AG04450 (cell line): ENCODE measurements at places on chromosomes 12 and 14.
A peak's percentile ranks its signal among the peaks of the same experiment; 100 is the strongest.

DNA sequence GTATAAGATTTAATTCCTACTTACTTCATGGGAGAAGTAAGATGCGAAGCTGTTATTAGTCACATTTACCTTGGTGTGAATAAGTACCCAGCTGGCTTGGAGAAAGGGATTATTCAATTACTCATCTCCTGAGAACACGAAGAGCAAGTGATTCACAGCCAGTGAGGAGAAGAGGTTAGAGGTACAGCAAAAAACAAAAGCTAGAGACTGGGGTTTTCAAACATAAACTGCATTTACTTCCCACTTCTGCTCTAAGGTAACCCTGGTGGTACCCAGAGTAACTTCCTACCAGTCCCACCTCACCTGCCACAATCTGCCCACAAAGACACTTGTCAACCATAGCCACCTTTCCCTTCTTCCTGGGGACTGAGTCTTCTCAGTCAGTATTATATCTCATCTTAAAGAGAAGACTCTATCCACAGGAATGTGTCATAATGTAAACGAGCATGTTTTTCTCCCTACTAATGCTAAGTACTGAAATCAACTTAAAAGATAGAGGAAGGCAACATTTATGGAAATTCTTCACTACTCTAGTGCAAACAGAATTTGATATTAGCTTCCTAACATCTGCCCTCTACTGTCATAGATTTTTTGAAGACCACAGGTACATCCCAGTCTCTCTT, 6.0 kb upstream of the IL22 start:
- no peak for DNase-seq

- DNase-seq, result no peak
Measured at GRCh38 chr12:50971946-50972345, 19.6 kb downstream of the HIGD1C start.

- no peak for DNase-seq
Measured at GRCh38 chr12:123427036-123427769, 9.3 kb downstream of the RILPL2 start.

- peak; percentile 6 for DNase-seq
Measured at GRCh38 chr12:44000309-44000952, 164.6 kb downstream of the TMEM117 start.

DNA sequence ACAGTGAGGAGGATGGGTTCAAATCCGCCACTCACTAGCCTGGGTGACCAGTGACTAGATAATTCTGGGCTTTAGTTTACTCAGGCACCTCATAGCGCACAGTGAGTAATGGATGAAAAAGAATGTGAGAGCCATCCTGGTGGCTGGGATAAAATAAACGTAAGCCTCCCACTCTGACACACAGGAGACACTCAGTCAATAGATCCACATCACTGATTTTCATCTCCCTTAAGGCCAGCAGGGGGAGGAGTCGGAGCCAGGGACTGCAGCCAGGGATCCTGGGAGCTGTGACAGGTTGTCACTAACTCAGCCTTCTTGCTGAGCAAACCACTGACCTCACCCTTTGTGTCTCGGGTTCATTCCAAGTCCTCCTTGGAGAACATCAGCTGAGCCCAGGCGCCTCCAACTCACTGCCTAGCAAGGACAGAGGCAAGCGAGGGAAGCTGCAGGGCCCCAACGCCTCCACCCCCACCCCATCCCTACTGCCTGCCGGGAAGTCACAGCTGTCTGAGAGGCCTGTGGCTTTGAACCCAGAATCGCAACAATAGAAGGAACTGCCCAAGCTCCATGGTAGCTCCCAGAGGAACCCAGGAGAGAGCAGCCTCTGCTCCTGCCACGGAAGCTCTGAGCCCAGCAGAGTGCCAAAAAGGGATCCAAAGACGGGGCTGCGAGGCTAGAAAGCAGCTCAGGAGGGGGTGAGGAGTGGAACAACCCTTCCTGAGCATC, 30.7 kb downstream of the PXN start:
- DNase-seq, result peak; percentile 70

GRCh38 chr14:106038263-106038662, 511.9 kb downstream of the TMEM121 start:
- DNase-seq, result no peak

GRCh38 chr12:80412343-80412953, 31.6 kb upstream of the PTPRQ start:
- peak; percentile 30 for DNase-seq

DNA sequence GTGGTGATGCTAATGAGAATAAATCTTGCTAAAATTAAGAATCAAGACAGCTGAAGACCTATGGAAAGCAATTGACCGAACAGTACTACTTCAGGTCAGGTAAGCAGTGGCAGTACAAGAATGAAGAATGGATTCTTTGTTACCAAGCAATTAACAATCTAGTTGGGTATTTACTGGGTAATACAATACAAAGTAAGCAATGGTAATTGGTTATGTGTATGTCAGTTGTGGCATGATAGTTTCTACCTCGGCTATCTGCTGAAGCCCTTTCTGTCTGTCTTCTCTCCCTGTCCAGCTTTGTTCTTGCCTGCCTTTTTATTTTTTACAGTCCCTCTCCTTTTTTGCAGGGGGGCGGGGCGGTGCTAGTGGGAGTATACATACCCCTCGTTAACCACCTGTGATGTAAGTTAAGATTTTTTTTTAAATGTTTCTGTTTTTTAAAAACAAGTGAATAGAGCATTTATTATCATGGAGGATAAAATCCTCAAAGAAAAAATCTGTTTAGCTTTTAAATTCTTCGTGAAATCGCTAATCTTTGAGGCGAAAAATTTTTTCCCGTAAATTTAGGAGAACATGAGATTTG, 75.9 kb downstream of the RCOR1 start:
- DNase-seq, result no peak

- DNase-seq, result peak; percentile 13
Measured at GRCh38 chr12:76852106-76852505, 26.7 kb downstream of the CSRP2 start.

- DNase-seq, result peak; percentile 2
Measured at GRCh38 chr14:43706900-43707299, 800.2 kb downstream of the FSCB start.
